Astrocyte (in vitro differentiated cells and primary cell): ENCODE measurements at places on chromosomes 5 and 9. TPM values are rescaled to one million over a fixed set of nuclear protein-coding genes. Genes with fewer than 3 reads are reported as not detected.

DNA sequence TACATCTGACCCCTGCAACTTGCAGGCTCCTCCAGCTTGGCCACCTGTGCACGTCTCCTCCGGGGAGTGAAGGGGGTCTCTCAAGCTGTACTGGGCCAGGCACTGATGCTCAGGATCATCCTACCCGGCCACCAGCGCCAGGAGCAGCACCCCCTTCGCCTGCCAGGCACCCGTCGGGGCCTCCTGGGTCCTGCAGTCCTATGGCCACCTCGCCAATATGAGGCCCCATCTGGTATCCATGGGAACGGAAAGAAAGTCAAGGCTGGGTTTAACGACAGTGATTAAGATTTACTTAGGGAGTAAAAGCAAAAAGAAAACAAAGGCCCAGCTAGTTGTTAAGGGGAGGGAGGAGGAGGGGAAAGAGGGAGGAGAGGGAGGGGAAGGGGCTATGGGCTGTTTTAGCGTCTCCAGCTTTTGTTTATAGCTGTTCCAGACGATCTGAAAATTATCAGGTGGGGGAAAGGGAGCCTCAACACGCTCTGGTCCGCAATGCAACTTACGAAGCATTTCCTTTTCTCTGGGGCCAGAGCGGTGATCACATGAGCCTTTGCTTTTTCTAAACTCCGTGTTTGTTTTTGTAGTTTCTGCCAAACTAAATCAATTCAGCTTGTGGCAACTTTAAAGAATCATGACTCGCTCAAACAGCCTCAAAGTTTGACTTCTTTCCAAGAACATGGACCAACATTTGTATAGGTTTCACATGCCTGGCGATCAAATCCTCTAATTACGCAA, 132.4 kb downstream of the ROR2 start:
- peak; percentile 59 for DNase-seq

GRCh38 chr9:2263111-2263510, 248.0 kb downstream of the SMARCA2 start:
- DNase-seq, result no peak

- DNase-seq, result no peak
These were observed 462.9 kb downstream of the ACTL7B start for GRCh38 chr9:108392877-108393276.

- DNase-seq, result no peak
These were observed 293.5 kb downstream of the TRIM32 start for GRCh38 chr9:116980582-116981120.

- no peak for DNase-seq
These were observed 21.1 kb upstream of the ARAP3 start for GRCh38 chr5:141703133-141703561.

DNA sequence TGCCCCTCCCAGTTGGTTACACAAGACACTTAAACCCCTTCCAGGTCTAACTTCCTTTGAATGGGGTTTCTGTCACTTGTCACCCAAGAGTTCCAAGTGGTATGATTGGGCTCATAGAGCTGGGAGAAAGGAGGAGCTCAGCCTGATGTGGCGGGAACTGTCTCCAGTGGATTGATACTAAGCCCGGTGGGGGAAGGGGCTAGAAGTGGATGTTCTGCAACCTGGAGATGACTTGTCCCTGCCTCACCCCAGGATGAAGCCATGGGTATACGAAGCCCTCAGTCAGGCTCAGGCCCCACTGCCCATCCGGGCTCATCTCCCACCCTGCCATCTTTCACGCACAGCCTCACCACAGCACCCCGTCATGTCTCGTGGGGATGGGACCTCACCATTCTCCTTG, 203.9 kb downstream of the CDK5RAP2 start:
- no peak for DNase-seq

- DNase-seq, result no peak
These were observed 59.5 kb upstream of the RNF130 start for GRCh38 chr5:180130876-180131740.

PHYHD1 gene
- total RNA-seq, result 4.6 and 6.1 TPM in 2 replicates

HNRNPK gene
- total RNA-seq, result 488 and 511 TPM in 2 replicates

CARD6 gene
- total RNA-seq, result 0.96 and 1.0 TPM in 2 replicates

TAF1L gene
- total RNA-seq, result 0.02 TPM in 1 of 2 replicates, not detected in the other

PCDHGC3 gene
- 84.7 and 100.0 TPM in 2 replicates for total RNA-seq
